ENCODE measurements at places on chromosomes 3 and 15.

GRCh38 chr3:127067116-127067910, 84.4 kb downstream of the PLXNA1 start:
- no peak for DNase-seq

DNA sequence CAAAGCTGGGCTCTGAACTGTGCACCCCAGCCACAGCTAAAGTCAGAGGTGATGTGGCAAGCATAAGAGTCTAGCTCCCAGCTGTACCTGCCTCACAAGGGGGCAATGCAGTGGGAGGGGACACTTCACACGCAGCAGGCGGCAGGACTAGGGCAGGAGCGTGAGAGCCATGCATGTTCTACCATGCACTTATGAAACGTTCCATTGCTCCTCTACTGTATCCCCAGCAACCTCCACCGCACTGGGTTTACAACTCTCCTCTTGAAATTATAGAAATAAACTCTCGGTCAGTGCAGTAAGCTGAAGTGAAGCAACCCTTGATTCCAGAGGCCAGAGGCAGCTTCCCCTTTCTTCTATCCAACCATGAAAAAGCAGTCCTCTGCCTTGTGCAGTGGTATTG, 298.6 kb upstream of the STT3B start:
- no peak for DNase-seq

DNA sequence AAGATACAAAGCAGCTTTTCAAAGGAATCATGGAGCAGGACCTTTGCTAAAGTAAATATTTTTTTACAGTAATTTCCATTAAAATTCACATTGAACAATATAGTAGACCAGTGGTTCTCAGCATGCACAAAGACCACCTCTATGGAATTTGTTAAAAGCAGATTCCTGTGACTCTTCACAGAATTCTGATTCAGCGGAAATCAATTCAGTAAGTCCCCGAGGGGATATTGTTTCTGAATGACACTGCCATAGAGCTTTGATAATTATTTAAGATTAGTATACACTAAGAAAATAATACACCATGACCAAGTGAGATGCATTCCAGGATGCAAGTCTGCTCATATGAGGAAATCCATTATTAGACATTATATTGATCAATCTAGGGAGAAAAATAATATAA, 161.9 kb upstream of the TNIK start:
- DNase-seq, result no peak

GRCh38 chr3:101117465-101117864, 124.2 kb upstream of the ABI3BP start:
- DNase-seq, result no peak

DNA sequence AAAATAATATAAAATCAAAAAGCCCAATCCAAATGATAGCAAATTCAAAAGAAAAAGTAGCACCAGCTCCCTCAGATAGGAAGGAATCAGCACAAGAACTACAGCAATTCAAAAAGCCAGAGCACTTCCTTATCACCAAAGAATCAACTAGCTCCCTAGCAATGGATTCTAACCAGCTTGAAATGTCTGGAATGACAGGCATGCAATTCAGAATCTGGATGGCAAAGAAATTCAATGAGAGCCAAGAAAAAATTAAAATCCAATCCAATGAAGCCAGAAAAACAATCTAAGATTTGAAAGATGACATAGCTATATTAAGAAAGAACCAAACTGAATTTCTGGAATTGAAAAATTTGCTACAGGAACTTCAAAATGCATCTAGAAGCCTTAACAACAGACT, 1334.4 kb upstream of the ALCAM start:
- no peak for DNase-seq

- no peak for DNase-seq
Observed at GRCh38 chr3:18633002-18633401, 207.9 kb upstream of the SATB1 start.

All from activated naive CD4-positive, alpha-beta T cell treated with Interleukin-2 at 50 U/mL for 16 hours (primary cell).